ENCODE measurements at places on chromosomes 11 and 22.

- DNase-seq = no peak
Observed at GRCh38 chr22:42173183-42173926, 42.7 kb upstream of the CYP2D6 start.

DNA sequence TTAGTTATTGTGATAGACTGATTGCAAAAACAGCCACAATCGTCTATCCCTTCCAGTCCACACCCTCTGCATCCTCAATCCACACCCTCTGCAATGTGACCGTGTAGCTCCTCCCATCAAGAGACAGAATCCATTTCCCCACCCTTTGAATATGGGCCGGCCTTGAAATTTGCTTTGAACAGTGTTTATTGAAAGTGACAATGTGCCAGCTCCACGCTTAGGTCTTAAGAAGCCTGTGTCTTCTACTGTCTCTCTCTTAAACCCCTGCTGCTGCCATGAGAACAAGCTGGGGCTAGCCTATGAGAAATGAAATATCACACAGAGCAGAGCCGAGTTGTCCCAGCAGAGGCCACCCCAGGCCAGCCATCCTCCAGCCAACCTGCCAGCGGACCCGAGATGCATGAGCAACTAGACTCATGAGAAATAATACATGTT is 22.3 kb upstream of the MICAL2 start:
- DNase-seq = no peak

DNA sequence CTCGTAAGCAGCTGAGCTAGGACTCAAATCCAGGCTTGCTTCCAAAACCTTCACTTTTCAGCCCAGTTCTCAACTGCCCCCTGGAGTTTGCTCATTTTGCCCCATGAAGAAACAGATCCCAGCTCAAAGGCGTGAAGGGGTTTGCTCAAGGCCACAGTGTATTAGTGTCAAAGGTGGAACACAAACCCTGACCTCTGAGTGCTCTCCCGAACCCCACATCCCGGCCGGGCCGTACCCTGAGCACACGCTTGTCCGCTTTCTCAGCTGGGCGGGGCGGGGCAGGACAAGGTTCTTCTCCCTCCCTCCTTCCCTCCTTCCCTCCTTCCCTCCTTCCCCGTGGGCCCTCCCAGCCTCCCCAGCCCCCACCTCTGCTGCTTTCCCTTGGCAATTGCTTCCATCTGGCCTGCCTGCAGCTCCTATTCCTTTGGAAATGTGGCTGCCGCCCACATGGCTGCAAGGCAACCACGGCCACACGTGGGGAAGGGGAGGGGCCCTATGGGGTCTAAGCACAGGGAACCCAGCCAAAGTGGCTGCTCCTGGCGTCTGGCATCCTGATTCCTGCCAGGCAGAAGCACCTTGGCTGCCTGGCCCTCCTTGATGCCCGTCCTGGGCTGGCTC is 4.1 kb downstream of the ST3GAL4 start:
- DNase-seq = no peak

- no peak for DNase-seq
Observed at GRCh38 chr22:25656724-25657123, 85.3 kb upstream of the MYO18B start.

DNA sequence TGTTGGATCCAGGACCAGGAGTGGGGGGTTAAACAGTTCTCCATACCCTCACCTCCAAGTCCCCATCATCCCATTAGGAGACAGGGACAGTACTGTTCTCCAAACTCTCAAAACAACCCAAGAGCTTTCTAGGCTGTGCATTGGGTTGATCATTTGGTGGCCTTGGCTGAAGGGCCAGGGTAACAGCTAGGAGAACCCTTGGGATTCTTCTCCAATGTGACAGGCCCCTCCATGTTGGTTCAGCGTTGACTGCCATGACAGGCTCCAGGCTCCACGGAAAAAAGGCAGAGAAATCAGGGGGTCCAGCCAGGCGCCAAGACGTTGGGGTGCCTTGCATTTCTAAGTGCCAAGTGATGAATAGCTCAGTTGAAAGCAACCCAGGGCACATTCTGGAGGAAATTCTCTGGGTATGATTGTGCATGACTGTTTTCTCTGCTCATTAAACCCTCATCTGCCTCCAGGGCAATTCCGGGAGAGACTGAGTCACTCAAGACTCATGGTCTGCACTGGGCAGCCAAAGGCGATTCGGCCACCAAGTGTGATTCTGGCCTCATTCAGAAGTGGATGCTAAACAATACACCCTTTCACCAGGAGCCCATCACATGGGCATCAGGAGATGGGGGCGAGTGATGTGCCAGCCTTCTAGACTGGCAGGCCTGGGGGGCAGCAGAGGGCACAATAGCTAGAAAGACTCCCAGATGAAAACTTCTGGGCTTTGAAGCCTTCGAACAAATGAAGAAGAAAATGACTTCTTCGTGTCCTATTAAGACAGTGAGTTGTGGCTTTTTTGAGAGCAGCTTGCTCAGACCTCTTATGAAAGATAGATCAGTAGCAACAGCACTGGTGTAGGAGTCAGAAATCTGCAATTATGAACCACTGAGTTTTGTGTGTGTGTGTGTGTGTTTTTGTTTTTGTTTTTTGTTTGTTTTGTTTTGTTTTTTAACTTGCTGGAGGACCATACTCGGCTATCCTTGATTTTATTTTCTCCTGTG is 27.7 kb downstream of the CD44 start:
- DNase-seq = no peak

GRCh38 chr11:72723508-72723907 is 28.7 kb downstream of the ARAP1 start:
- DNase-seq = no peak

- DNase-seq = no peak
Observed at GRCh38 chr11:117570701-117571100, 226.3 kb downstream of the DSCAML1 start.

- DNase-seq = no peak
Observed at GRCh38 chr11:128375961-128376360, 211.4 kb downstream of the ETS1 start.

DNA sequence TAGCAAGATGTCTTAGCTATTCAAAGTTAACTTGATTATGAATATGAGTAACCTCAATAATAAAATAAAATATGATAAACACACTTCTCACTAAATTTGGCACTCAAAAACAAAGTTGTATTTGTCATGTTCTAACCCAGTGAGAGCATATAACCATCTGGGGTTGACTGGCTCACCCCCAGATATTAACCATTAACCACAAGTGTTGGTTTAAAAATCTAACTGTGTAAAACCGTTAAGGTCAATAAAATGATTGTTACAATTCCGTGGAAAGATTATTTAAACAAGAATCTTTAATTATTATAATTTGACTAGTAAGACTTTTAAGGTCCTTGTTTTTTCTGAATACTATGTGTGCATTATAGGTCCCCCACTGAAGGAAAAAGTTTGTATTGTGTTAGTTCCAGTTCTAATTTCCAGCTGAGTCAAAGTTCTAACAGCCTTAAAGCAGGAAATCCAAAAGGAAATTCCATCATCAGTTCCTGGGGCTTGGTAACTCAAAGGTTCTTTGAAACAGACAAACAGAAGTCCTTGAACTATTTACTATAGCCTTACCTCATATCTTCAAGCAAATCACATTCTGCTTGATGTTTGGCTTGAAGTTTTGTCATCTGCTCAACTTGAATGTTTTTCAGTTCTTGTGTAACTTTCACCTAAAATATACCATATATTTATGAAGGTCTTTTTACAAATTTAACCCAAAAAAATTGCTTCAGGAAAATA is 2.5 kb downstream of the FCHSD2 start:
- no peak for DNase-seq

DNA sequence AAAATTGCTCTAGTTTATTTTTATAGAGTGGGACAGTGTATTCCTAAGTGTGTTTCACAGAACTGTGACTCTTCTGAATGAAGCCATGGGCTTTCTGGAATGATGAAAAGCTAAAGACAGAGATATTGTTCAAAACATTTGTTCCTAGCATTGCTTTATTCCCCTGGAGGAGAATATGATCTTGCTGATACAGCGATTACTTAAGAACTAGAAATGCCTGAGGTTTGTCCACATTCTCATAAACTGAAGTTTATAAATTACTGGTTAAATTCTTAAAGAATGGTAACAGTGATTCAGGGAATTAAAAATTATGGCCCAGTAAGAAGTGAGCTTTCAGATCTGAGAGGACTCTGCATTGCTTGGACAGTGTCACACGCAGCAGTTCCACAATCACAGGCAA is 690.3 kb downstream of the FAM181B start:
- no peak for DNase-seq

DNA sequence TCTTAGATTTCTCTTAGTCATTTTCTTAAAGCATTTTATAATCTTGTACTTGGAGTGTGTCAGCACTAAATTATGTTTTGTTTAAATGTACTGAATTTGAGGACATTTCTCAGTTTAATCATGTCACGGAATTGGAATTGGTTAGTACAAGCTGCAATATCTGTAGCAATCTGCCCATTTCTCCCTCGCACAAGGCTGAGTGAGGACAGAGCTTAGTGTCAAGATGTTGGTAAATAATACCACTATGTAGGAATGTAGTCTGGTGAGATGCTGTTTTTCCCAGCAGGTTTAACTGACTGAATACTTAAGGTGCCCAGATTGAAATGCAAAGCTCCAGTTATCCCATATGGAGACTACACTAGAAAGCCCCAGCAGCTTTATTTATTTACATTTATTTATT is 30.6 kb downstream of the SREBF2 start:
- DNase-seq = no peak

DNA sequence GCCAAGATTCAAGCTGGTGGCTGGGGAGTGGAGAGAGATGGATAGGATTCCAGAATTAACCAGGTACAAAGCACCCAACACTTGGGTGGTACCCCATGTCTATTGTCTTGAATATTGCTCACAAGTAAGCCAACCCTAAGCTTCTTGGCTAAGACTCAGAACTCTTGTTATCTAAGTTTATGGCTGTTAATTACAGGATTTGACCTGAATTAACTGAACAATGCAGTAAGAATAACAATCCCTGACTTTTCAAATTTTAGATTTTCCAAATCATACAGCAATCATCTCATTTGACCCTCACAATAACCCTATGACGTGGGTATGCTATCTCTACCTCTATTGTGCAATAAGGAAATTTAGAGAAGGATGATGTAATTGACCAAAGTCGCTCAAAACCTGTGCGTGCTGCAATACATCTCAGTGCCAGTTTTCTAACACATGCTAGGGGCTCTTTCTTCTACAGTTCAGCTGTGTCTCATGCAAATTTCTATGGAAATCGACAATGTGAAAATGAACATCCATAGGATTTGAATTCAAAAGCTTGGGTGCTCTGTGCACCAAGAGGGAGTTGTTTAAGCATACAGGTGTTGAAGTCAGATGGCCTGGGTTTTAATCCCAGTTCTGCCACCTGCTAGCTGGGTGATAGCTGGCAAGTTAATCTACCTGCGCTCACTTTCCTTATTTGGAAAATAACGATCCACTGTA is 40.1 kb upstream of the APLNR start:
- no peak for DNase-seq

GRCh38 chr11:34091825-34092224 is 13.6 kb upstream of the NAT10 start:
- no peak for DNase-seq

DNA sequence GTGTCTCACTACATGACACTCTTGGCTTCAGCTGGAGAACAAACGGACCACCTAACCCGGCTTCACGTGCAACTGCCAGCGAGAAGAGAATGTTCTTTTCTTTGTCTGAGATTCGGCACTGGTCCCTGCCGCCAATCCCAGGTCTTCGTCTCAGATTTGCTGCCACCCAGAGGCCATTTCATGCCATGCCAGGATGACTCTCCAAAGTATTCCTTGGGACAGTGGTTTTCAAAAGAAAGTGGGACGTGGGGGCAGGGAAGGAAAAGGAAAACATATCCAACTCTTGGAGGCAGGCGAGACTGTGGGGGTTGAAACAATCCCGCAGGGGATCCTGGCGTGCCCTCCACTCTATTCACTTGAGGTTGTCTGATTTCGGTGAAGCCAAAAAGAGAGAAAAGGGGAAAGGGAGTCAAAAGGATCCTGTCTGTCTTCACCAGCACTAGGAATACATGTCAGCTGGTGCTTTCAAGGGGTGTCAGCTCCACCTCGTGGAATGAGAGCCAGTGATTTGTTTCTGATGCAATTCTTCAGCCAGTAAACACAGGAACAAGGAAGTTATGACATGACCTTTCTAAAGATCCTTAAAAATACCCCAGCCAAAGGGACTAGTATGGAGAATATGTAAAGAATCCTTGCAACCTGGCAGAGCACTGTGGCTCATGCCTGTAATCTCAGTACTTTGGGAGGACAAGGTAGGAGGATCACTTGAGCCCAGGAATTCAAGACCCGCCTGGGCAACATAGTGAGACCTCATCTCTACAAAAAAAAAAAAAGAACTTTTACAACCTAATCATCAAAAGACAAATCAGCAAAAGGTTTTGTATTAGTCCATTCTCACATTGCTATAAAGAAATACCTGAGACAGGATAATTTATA is 41.0 kb upstream of the APLNR start:
- DNase-seq = no peak

- no peak for DNase-seq
Observed at GRCh38 chr11:17459236-17459896, 17.3 kb downstream of the ABCC8 start.

All from activated effector memory CD4-positive, alpha-beta T cell treated with Interleukin-2 at 50 U/mL for 16 hours (primary cell).